ENCODE measurements at places on chromosomes 3 and 15.

DNA sequence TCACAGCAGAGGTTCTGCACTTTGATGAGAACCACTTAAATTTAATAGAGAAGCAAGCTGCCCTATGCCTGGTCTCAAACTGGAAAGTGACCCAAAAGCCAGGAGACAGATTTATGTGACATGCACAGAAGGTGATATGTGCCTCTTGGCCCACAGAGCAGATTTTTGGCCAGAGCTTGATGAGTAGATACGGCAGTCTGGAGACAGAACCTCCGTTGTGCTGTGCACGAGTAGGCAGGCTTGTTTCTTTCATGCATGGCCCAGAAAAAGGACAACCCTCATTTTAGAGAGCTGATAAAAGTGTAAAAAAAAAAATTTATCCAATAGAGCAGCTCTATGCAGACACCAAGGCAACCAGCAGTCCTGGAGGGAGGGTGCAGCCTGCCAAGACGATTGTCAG lies 423.1 kb downstream of the CNTN6 start:
- DNase-seq, result no peak

DNA sequence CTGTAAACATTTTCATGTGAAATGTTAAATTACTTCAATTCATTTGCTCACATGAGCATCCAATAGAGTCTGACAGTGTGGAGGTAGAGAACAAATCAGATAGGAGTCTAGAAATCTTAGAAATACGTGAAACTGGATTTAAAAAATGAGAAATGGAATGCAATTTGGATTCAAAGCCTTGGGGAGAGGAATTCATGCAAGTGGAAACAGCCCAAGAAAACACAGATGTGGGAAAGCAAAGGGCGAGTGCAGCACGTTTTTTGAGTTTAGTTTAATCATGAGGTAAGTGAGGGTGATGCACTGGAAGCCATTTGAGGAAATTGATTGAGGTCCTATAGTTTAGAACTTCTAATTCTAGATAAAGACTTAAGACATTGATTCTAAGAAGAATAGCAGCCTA lies 434.7 kb downstream of the C3orf38 start:
- DNase-seq, result no peak

GRCh38 chr3:157857440-157857839 lies 248.8 kb downstream of the SHOX2 start:
- no peak for DNase-seq

DNA sequence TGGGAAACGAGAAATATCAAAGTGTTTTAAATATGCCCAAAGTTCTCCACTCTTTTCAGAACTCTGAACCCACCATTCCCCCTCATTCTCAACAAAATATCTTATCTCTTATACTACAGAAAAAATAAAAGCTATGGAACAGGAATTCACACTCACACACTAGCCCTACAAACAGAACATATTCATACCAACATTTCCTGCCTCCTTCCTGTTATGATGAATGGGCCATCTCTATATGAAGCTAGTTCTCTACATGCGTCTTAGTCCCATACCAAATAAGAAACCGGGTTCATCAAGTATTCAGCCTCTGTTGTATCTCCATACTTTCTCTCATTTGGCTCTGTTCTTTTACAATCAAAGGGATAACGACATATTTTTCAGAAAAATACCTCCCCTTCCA lies 72.6 kb downstream of the PLSCR2 start:
- DNase-seq, result no peak

DNA sequence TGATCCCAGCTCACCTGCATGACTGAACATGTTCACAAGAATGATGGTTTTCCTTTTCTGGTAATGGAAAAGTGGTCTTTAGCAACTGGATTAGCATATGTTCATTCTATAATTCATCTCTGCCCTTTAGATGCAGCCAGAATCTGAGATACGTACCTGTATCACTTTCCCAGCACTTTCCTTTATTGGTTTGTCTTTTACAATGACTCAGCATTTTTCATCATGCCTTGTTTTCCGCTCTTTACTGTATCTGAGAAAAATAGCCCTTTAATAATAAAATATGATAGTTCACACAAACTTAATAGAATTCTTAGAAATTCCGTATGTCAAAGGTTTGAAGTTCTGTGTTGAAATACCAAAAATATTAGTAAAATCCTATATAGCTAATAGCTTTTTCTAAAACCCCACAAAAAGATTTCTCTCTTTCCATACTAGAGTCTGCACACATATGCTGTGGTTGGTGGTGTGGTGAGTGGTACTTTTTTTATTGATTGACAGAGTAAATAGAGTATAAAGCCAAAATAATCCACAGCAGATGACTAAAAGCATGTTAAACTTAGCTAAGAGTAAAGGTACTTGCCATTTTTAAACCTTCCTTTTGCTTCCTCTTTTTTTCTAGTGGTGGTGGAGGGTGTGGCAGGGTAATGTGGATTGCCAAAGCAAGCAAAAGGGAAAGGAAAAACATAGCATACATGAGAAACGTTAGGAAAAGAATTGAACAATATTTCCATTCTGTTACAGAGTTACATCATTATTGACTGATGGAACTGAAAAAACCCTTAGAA lies 328.9 kb upstream of the RBMS3 start:
- DNase-seq, result no peak

DNA sequence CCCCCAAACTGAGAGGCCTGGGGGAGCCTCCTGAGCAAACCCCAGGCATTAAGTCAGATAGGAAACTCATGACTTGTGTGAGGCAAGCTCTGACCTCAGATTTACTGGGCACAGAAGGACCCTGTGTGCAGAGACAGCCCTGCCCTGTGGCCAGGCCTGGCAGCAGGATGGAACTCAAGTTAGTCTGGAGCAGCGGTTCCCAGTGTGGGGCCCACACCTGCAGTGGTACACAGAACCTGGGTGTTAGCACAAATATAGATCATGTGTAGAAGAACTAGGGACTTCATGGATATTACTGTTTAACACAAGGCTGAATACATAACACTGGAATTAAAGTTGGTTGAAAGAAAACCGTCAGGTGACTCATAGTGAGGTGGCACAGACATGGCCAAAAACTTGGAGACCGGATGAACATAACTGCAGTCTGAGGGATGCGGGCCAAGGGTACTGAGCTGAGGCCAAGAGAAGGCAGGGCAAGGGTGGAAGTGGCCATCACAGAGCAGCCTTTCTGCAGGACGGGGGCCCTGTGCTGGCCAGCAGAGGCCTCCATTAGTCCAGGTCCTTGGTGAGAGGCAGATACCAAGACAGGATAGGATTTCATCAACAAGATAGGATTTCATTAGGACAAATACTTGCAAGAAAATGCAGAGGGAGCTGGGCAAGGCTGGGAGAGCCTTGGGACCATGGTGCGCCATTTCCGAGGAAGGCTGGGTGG lies 40.9 kb downstream of the IRAK2 start:
- DNase-seq, result no peak

DNA sequence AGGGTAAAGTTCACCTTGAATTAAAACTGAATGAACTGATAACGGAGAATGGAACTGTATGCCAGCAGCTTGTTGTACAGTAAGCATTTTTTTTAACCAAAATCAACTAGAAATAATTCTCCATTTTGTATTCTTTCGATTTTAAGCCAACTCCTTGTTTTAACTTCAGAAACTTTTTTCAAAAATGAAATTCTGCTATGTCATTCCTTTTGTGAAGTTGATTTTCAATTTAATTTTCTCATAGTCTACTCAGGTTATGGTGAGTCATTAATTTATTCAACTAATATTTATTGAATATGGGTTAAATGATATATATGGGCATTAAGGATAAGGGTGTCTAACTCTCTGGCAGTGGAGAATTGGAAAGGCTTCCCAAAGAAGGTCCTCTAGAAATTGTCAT lies 53.7 kb downstream of the RASA2 start:
- DNase-seq, result no peak

- DNase-seq, result no peak
These were observed 70.1 kb downstream of the CEMIP start for GRCh38 chr15:80849308-80849707.

DNA sequence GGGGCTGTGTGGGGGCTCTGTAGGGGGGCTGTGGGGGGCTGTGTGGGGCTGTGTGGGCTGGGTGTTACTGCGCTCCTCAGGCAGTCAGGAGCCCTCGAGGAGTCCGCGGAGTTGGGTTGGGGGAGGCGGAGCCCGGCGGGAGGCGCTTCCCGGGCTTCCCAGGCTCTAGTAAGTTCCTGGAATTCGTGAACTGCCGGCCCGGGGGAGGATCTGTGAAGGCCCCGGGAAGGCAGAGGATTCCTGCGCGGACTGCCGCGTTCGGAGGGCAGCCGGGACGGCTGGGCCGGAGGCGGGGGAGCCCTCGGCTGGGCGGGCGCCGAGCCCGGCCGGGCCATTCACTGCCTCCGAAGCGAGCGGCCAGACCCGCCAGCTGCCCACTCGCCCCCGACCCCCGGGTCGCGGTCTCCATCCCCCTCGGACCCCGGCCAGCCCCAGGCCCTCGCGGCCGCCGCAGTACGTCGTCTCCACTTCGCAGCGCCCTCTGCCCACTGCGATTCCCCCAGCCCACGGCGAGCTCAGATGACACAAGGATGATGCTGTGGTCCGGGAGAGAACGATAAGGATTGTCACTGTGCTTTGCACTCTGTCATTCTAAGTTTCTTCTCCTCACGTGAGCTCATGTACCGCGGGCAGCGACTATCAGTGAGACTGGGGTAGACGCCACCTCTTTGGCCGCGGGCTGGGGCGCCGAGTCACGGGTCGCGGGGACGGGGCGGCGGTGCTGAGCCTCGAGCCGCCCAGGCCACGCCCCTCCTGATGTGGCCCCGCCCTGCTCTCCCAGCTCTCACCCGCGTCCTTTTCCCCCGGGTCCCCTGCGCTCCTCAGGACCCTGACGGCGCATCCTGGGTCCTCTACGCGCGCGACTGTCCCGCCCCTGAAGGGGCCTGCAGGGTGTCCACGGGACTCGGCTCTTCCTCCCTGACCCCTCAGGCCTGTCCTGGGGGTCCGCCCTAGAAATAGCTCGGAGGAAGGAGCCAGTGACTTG lies 65.3 kb downstream of the KLF13 start:
- peak; percentile 73 for DNase-seq

GRCh38 chr3:31680072-31680870 lies 147.5 kb downstream of the STT3B start:
- no peak for DNase-seq
